Right cardiac atrium (tissue), 5 donors: ENCODE measurements at places on chromosomes 13 and 19. TPM values are rescaled to one million over a fixed set of nuclear protein-coding genes. Genes with fewer than 3 reads are reported as not detected.

DNA sequence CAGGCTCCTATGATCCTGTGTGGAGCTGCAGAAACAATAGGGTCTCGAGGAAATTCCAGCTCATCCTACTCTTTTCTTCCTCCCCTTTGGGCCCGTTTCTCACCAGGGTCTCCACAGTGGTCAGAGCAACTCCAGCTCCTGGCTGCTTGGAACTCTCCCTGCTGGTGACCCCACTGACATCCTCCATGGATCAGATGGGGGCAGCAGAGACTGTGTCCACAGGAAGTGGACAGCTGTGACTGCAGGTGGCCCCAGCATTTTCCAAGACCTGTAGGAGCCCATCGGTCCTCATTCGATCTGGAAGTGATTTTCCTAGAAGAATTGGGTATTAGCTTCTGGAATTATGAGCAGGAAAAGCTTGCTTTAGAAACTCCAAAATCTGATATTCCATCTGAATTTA, 208.5 kb downstream of the ZNF536 start:
- no peak for DNase-seq

GRCh38 chr19:23547156-23547555, 139.9 kb downstream of the ZNF675 start:
- DNase-seq = no peak

DNA sequence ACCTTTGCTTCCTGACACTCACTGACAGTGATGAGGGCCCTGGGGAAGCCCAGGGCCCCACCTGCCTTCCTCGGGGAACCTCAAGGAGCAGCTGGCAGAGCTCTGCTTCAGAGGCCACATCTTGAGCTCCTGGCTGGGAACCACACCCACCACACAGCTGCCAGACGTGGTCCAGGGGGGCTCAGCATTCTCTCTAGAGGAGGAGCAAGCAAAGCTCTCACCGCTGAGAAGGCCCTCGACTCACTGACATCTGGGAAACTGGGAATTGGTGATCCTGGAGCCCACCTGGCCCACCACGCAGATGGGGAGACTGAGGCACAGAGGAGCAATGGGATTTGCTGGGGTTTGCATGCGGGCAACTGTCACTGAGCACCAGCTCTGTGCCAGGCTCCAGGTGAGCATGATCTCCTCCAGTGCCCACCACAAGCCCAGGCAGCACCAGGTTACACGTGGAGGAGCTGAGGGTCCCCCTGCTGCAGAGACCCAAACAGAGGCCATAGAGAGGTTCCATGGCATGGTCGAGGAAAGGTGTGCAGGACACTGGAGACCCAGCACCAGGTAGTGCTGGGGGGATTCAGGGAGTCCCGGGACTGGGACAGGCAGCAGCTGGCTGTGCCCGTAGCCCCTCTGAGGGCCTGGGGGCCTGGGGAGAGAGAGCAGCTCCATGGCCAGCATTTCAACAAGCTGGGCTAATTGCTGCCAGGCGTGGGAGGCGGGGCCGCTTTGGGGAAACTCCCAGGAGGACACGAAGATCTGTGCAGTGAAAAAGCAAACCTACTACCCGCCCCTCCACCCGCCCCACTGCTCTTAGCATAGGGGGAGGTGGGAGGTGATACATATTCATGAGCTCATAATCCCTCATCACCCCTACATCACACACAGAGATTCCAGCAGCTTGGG, 33.4 kb downstream of the PEPD start:
- no peak for DNase-seq

- DNase-seq = no peak
Observed at GRCh38 chr13:49560270-49561061, 24.9 kb downstream of the RCBTB1 start.

DNA sequence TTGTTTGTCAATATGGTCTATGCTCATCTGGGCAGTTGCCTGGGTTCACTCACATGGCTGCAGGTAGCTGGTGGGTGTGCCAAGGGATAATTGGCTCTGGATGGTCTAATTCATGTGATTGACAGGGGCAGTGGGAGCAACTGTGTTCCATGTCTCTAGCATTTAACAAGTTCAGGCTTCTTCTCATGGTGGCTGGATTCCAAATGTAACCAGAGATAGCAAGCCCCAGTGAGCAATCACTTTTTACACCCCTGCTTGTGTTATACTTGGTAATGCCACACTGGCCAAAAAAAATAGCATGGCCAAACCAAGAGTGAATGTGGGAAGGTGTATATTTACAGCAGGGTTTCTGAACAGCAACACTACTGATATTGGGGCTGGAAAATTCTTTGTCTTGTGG, 89.6 kb upstream of the TNFSF11 start:
- DNase-seq = no peak

GRCh38 chr13:86841264-86841663, 829.9 kb upstream of the SLITRK5 start:
- DNase-seq = no peak

The SOX1 gene
- not detected for total RNA-seq

The CGB2 gene
- not detected for total RNA-seq

The BEST2 gene
- not detected for total RNA-seq

The ZGLP1 gene
- 0.86 TPM for total RNA-seq

The INSL3 gene
- not detected for total RNA-seq

The ZNF112 gene
- 5.2 TPM for total RNA-seq
